Sigmoid colon (tissue), 7 donors: ENCODE measurements at places on chromosomes 13 and 19.

GRCh38 chr19:55042344-55042678, 4.2 kb upstream of the GP6 start:
- no peak for DNase-seq

DNA sequence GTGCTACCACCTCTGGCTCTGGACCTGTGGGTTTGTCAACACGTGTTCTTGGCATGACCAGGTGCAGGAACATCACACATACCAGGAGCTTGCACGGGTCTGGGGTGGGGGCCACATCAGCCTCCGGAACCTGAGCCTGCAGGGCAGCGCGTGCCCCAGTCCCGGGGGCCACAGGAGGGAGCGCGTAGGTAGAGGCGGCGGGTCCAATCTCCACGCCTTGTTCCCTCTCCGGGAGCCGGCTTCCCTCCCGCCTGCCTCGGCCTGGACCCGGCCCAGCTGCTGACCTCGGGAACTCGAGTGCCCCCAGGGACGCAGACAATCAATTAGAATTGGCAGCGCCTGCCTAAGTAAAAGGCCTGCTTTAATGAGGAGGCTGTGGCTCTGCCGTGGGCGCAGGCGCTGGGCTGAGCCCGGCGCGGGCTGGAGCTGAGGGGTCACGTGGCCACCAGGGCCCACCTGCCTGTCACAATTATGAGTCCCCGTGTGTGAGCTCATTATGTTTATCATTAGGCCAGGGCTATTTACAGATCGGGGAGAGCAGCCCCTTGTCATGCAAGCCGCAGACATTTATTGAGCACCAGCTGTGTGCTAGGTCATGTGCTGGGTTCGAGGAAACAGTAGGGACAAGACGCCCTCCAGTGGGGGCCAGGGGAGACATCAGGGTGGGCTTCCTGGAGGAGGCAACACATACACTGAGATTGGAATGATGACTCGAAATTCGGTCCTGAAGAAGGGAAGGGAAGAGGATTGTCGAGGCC, 32.2 kb upstream of the TNFAIP8L1 start:
- DNase-seq, result no peak

DNA sequence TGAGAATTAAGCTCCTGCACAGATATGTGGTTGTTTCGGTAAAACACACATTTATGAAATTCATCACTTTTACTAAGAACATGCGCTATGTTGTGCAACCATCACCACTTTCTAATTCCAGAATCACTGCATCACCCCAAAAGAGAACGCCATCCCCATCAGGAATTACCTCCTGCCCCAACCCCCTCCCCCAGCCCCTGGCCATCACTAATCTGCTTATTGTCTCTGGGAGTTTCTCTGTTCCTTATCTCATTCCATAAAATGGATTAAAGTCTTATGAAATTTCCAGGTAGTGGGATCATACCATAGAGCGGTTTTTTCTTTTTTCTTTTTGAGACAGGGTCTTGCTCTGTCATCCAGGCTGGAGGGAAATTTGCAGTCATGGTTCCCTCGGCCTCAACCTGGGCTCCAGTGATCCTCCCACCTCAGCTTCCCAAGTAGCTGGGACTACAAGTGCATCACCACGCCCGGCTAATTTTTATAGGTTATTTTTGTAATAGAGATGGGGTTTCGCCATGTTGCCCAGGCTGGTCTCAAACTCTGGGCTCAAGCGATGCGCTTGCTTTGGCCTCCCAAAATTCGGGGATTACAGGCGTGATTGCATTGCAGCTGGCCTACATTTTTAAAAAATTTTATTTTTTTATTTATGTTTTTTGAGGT, 3.5 kb downstream of the ZSCAN5B start:
- no peak for DNase-seq

DNA sequence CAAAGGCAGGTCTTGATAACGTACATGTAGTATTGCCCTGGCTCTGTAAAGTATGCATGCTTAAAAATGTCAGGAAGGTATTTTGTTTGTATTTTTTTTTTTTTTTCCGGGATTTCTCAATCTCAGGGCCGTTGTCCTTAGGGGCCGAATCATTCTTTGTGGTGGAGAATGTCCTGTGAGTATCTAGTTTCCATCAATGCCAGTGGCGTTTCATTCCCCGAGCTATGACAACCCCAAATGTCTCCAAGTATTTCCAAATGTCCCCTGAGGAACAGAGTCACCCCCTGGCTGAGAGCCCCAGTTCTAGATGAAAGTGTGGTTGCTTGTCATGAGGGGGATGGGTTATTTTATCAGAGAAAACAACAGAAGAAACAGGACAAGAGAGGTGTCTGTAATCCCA, 68.7 kb downstream of the ACSBG2 start:
- DNase-seq, result peak; percentile 35

DNA sequence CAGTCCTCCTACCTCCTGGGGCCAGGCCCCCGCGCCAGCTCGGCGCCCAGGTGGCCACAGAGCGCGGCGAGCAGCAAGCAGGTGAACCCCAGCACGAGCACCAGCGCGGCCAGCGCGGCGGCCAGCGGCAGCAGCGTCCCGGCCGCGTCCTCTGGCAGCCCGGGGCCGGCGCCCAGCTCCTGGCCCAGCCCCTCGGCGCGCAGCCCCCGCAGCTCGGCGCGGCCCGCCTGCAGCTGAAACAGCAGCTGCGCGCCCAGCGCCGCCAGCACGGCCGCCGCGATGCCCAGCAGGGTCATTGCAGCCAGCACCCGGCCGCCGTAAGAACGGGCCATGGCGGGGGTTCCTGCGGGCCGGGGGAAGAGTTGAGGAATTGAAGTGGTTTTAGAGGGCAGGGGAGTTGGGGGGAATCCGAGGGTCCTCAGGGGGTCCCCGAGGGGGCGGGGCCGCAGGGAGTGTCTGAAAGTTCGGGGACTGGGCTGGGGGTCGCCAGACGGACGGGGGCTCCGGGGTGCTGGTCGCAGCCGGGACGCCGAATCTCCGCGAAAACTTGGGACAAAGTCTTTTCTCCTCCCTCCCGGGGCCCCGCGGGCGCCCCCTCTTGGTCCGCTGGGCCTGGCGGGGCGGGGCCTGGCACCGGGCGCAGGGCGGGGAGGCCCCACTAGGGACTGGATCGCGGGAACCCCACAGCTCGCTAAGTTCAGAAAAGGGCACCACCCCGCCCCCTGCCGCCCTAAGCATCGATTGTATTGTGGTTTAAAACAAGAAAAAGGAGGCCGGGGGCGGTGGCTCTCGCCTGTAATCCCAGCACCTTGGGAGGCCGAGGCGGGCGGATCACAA, at the start of gene TMEM221:
TSS of gene TMEM221 (minus strand) at position 538 of the 837 bp plus-strand sequence. CDS start at position 332, 206 bp downstream.
- DNase-seq, result peak; percentile 81

- DNase-seq, result peak; percentile 4
Observed at GRCh38 chr19:7326105-7326877, 22.4 kb upstream of the ARHGEF18 start.

GRCh38 chr19:3145909-3146676, 10.3 kb downstream of the GNA15 start:
- no peak for DNase-seq

GRCh38 chr13:100842136-100842535, 167.5 kb upstream of the TMTC4 start:
- no peak for DNase-seq

- no peak for DNase-seq
Observed at GRCh38 chr19:18161636-18162002, 8.7 kb downstream of the PIK3R2 start.
